ENCODE measurements at places on chromosomes 12 and 14. TPM values are rescaled to one million over a fixed set of nuclear protein-coding genes. Genes with fewer than 3 reads are reported as not detected.

DNA sequence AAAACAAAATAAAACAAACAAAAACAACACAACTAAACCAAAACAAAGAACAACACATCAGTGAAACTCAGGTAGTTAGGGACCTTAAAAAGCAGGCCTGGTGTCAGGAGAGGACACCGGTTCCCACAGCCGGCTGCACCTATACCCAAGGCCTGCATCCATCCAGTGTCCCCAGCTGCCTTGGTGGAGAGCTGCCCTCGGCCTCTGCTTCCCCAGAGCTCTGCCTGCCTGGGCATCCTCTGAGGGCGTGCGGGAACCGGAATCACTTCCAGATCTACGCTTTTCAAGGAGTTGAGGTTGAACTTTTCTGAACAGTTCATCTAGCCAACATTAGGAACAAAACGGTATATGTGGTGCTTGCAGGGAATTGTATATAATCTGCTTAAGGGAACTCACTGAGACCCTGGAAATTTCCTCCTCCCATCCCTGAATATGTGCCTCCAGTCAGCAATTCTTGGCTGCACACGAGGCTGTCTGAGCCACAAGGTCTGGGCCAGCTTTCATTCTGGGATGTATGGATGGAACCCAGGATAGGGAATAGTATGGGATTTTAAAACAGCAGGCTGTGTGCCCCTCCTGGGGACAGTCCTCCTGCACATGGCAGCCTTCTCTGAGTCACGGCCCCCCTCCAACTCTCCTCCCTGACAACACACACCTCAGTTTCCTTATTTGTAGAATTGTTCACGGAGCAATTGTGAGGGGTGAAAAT is 319.0 kb upstream of the RTL1 start:
- no peak overlapping the region for H3K27ac ChIP-seq
- H3K36me3 ChIP-seq: no peaks in the 10 kb centered on the region
- no peak for DNase-seq
- peaks cover 5% of the 10 kb centered on the region for H3K4me1 ChIP-seq

DNA sequence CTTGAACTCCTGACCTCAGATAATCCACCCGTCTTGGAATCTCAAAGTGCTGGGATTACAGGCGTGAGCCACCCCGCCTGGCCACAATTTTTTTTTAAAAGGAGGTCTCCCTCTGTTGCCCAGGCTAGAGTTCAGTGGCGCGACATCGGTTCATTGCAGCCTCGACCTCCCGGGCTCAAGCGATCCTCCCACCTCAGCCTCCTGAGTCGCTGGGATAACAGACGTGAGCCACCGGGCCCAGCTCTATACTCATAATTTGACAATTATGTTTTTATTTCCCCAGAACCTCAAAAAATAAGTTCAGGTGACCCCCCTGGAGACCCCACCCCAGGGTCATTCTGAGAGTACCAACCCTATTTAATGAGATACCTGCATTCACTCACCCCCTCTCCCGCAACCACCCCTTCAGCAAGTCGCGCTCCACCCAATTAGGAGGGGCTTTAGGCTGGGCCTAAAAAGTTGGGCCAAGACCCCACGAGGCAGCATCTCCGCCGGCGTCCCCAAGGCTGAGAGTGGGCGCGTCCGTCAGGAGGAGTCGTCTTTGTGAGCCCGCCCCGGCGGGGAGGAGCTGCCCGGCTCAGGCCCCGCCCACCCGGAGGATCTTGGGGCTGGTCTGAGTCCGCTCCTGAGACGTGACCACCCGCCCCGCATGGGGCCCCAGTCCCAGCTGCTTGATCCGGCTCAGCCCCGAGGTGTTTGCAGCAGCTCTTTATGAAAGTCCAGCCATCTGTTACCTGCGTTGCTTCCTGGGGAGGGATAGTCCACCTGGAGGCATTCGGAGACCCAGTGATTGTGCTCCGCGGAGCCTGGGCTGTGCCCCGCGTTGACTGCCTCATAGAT is at the start of gene ANKRD33:
ANKRD33 (plus strand) TSS at position 628 of the 840 bp plus-strand sequence; CDS start at position 712, 84 bp downstream.
- peaks cover 15% of the 10 kb centered on the region for H3K4me1 ChIP-seq
- H3K27me3 ChIP-seq: peaks cover 1% of the 10 kb centered on the region
- no peak within 1 kb of the TSS for H3K4me3 ChIP-seq
- no peaks in the 10 kb centered on the region for H3K36me3 ChIP-seq

The MGST1 gene
- not detected for total RNA-seq

- H3K27ac ChIP-seq: no peak overlapping the region
- H3K4me1 ChIP-seq: no peaks in the 10 kb centered on the region
- no peak overlapping the region for H3K4me3 ChIP-seq
- H3K36me3 ChIP-seq: no peaks in the 10 kb centered on the region
Observed at GRCh38 chr12:82698708-82699564, 12.2 kb downstream of the TMTC2 start.

The KRT80 gene
- not detected for total RNA-seq

GRCh38 chr12:56591961-56592360 is 38.2 kb downstream of the BAZ2A start:
- DNase-seq: no peak
- H3K4me3 ChIP-seq: no peak overlapping the region
- no peak overlapping the region for H3K27ac ChIP-seq
- no peaks in the 10 kb centered on the region for H3K27me3 ChIP-seq

- DNase-seq: no peak
- peaks cover 12% of the 10 kb centered on the region for H3K4me1 ChIP-seq
- H3K27me3 ChIP-seq: no peaks in the 10 kb centered on the region
- no peak overlapping the region for H3K27ac ChIP-seq
Observed at GRCh38 chr14:35051796-35052195, 5.7 kb downstream of the FAM177A1 start.

- peak overlapping the region; percentile 6 for H3K27ac ChIP-seq
- peak; percentile 20 for DNase-seq
- H3K4me3 ChIP-seq: no peak overlapping the region
Observed at GRCh38 chr12:63809566-63809965, 29.9 kb downstream of the RXYLT1 start.

- H3K27ac ChIP-seq: no peak overlapping the region
- H3K36me3 ChIP-seq: no peaks in the 10 kb centered on the region
- no peaks in the 10 kb centered on the region for H3K4me1 ChIP-seq
- no peak for DNase-seq
- no peak overlapping the region for H3K4me3 ChIP-seq
- no peaks in the 10 kb centered on the region for H3K27me3 ChIP-seq
Observed at GRCh38 chr12:30243426-30243825, 452.2 kb downstream of the IPO8 start.

DNA sequence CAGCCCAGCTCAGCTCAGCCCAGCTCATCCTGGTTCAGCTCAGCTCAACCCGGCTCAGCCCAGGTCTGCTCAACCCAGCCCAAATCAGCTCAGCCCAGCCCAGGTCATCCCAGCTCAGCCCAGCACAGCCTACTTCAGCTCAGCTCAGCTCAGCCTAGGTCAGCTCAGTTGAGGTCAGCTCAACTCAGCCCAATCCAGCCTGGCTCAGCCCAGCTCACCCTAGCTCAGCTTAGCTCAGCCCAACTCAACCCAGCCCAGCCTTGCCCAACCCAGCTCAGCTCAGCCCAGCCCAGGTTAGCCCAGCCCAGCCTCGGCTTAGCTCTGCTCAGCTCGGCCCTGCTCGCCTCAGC is 332.3 kb downstream of the TMEM121 start:
- no peaks in the 10 kb centered on the region for H3K27me3 ChIP-seq
- H3K27ac ChIP-seq: peak overlapping the region; percentile 96
- peaks cover 4% of the 10 kb centered on the region for H3K36me3 ChIP-seq
- DNase-seq: no peak
- peak overlapping the region; percentile 77 for H3K4me3 ChIP-seq

DNA sequence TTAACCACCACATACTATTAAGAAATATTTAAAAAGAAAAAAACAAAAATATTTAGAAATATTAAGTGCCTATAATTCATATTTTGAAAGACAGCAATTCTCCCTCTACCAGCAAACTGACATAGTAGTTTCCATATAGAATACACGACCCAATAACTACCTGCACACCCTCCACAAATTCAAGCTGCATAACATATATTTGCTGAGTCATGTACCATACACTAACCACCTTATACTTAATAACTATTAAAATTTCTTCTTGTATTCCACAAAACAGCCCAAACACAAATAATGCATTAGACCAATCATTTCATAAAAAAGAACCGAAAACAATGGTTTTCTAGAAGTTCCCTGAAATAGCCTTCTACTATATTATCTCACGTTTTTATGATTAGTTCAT is 21.7 kb downstream of the GTF2A1 start:
- H3K27ac ChIP-seq: no peak overlapping the region
- peaks cover 23% of the 10 kb centered on the region for H3K4me1 ChIP-seq
- DNase-seq: no peak
- H3K27me3 ChIP-seq: no peaks in the 10 kb centered on the region
- H3K4me3 ChIP-seq: no peak overlapping the region
- H3K36me3 ChIP-seq: peaks cover 54% of the 10 kb centered on the region

DNA sequence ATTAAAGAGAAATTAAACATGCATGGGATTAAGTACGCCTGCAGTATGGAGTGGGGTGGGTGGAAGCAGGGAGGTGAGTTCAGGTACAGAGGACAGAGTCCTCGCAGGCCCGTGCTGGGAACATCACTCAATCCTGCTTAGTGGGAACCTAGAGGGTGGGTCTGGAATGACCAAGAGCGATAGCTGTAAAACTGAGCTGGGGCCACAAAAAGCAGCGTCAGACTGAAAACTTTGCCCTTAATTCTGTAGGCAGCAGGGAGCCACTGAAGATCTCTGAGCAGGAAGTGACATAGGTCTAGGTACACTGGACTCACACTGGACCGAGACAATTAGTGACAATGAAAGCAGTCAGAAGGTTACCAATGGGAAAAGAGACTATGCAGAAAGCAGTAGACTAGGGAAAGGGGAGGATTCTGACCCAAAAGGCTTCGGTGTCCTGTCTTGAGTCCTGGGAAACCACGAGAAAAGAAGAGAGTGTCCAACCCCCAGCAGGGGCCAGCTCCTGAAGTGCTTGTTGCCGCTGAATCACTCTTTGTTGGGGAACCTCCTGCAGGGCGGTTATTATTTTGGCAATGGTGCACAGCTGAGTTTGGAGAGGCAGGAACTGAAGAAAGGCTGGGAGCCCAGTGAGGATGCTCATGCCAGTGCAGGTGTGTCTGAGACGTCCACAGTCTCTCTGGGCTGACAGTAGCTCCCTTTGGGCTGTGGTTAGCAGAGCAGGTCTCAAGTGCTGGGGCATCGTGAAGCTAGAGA is 97.4 kb downstream of the PLXNC1 start:
- H3K4me1 ChIP-seq: peaks cover 23% of the 10 kb centered on the region
- H3K4me3 ChIP-seq: no peak overlapping the region
- H3K36me3 ChIP-seq: peaks cover 8% of the 10 kb centered on the region
- no peak for DNase-seq
- no peak overlapping the region for H3K27ac ChIP-seq

- no peak overlapping the region for H3K27ac ChIP-seq
- peaks cover 3% of the 10 kb centered on the region for H3K4me1 ChIP-seq
- DNase-seq: no peak
- H3K4me3 ChIP-seq: no peak overlapping the region
- peaks cover under 1% of the 10 kb centered on the region for H3K36me3 ChIP-seq
Observed at GRCh38 chr12:19409376-19409775, 29.9 kb upstream of the AEBP2 start.

GRCh38 chr12:32400114-32400672 is 835 bp downstream of the FGD4 start:
- H3K36me3 ChIP-seq: no peaks in the 10 kb centered on the region
- peaks cover 2% of the 10 kb centered on the region for H3K4me1 ChIP-seq
- H3K27ac ChIP-seq: no peak overlapping the region
- no peak for DNase-seq

The LRP1-AS gene
- not detected for total RNA-seq

DNA sequence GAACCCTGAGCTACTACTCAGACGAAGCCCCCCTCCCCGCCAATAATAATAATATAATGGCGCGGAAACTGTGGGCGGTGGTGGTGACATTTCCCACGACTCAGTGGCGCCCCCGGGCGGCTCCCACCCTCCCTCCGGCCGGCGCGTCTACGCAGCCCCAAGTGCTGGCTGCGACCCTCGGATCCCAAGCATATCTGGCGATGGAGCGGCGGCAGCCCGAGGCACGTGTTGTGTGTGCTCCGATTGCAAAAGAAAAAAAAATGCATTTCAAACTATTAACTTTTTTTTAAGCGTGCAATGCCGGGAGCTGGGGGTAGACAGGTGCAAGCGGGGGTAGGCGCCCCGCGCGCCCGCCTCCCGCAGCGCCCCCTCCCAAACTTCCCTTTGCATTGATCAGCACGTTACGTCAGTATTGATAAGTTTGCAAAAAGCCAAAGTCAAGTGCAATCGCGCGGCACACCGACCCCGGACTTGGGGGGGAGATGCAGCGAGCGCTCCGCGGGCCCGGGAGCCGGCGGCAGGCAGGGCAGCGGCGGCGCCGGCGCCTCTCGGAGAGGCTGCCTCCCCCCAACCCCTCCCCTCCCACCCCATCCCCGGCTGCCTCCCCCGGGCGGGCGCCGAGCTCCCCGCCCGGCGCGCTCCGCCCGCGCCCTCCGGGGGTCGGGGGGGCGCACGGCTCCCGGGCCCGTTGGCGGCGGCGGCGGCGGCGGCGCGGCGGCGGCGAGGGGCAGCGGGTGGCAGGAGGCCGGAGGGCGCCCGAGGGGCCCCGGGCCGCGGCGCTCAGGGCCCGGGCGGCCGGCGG is 113.1 kb upstream of the MYL2 start:
- no peaks in the 10 kb centered on the region for H3K36me3 ChIP-seq
- H3K27ac ChIP-seq: no peak overlapping the region
- H3K27me3 ChIP-seq: peaks cover 59% of the 10 kb centered on the region
- H3K4me3 ChIP-seq: peak overlapping the region; percentile 45

The RNASE1 gene
- not detected for total RNA-seq

The PRH1 gene
- total RNA-seq: 8.1 TPM

- H3K27ac ChIP-seq: no peak overlapping the region
- peaks cover 1% of the 10 kb centered on the region for H3K27me3 ChIP-seq
- H3K36me3 ChIP-seq: no peaks in the 10 kb centered on the region
- DNase-seq: no peak
- peaks cover 13% of the 10 kb centered on the region for H3K4me1 ChIP-seq
Observed at GRCh38 chr12:104888481-104888880, 69.6 kb downstream of the SLC41A2 start.

The RTN1 gene
- total RNA-seq: not detected

DNA sequence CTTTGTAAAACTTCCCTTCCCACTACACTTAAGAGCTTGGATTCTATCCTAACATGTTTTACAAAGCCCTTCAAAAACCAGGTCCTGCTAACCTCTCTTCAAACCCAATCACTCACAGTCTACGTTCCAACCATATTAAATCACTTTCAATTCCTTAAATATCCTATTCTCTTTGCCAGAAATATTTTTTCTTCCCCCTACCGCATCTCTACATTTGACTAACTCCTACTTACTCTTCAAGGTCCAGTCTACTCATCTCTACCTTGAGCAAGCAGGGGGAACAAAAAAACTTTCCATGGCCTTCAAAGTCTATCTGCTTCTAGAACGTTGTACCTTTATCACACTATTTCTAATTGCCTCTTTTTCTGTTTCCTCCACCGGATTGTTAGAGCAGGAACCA is 6.1 kb downstream of the ERGIC2 start:
- H3K27ac ChIP-seq: no peak overlapping the region
- H3K4me1 ChIP-seq: peaks cover 39% of the 10 kb centered on the region
- no peak overlapping the region for H3K4me3 ChIP-seq

The PTGDR gene
- total RNA-seq: 0.43 TPM

The KRT71 gene
- total RNA-seq: not detected

The DNAJC22 gene
- total RNA-seq: not detected

- H3K4me3 ChIP-seq: no peak overlapping the region
- H3K4me1 ChIP-seq: peaks cover 50% of the 10 kb centered on the region
- H3K27ac ChIP-seq: peak overlapping the region; percentile 34
- no peak for DNase-seq
- H3K27me3 ChIP-seq: no peaks in the 10 kb centered on the region
Observed at GRCh38 chr12:89765959-89766824, 57.6 kb upstream of the ATP2B1 start.

- H3K27ac ChIP-seq: no peak overlapping the region
- no peak overlapping the region for H3K4me3 ChIP-seq
- H3K36me3 ChIP-seq: peaks cover 3% of the 10 kb centered on the region
- H3K27me3 ChIP-seq: no peaks in the 10 kb centered on the region
Observed at GRCh38 chr14:102442241-102443211, 67.0 kb downstream of the ANKRD9 start.
